ENCODE measurements at places on chromosomes 3 and 15.

- DNase-seq, result no peak
Measured at GRCh38 chr3:143484846-143485512, 363.3 kb downstream of the SLC9A9 start.

GRCh38 chr15:70319466-70319865 is 221.7 kb upstream of the TLE3 start:
- no peak for DNase-seq

- DNase-seq, result no peak
Measured at GRCh38 chr3:170256597-170256996, 34.4 kb downstream of the PRKCI start.

DNA sequence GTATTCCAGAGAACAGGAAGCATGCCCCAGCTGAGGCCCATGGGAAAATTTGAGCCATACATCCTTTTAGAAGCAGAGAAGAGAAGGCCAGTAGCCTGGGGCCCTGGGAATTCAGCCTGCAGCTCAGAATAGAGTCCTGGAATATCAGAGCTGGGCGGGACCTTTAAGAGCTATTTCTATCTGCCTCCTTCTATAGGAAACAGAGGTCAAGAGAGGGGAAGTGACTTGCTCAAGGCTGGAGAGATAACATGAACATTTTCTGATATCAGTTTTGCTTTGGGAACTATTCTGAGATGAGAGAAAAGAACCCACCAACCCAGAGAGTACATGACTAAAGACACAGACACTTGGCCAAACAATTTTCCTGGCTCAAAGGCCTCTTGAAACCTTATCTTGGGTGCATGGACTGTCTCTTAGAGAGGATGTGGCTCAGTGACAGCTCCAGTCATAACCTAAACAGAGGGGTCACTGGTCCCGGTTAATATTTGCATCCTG is 26.0 kb downstream of the MASP1 start:
- no peak for DNase-seq

DNA sequence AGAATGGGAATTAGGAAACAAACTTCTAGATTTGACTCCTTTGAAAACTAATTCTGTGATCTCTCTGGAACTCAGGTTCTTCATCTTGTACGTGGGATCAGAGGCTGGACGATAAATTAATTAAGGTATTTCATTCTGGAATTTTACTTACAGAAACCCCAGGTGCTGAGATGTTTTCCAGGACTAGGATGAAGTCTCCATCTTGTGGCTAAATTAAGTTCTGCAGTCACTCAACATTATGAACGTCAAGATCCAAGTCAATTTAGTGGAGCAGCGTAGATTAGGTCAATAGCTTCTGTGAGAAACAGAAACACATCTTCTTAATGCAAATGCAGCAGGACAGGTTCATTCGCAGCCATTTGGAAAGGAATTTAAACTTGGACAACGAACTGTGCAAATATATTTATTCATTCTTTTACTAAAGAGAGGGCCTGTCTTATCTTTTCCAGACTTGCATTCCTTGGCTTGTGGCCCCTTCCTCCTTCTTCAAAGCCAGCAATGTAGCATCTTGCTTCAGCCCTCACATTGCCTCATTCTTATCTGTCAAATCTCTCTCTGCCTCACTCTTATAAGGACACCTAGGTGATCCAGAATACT is 26.7 kb upstream of the TMC3 start:
- peak; percentile 27 for DNase-seq

GRCh38 chr15:64917211-64917610 is 5.5 kb downstream of the ANKDD1A start:
- DNase-seq, result no peak

DNA sequence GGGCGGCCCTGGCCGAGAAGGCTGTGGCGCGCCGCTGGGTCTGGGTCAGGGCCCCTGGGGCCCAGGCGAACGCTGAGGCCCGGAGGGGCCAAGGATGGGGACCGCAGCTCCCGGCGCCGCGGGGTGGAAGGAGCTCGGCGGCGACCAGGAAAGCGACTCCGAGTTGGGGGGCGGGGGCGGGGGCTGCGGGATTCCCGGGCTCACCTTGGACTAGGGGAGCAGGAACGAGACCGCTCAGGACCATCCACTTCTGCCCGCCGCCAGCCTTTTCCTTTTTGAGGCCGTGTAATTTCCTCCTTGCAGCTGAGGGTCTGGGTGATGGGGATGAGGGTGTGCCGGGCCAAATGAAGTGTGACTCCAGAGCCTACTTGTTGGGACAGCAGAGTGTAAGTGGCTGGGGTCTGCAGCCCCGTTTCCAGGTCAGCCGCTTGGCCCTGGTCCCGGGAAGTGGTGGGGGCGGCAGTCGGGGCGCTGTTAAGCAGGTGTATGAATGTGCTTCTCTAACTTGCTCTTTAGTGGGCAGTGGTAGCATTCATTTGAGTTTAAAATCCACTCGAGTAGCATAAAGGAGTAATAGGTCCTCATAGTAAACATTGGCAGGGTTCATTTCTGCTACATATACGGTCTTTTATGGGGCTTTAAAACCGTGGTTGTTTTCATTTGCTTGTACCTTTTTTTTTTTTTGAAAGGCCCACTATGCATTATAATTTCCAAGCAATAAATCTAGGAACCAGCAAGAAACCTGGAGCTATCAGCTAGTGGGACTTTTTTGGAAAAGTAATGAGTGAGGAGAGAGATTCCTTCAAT is 717 bp downstream of the PXK start:
- peak; percentile 2 for DNase-seq

DNA sequence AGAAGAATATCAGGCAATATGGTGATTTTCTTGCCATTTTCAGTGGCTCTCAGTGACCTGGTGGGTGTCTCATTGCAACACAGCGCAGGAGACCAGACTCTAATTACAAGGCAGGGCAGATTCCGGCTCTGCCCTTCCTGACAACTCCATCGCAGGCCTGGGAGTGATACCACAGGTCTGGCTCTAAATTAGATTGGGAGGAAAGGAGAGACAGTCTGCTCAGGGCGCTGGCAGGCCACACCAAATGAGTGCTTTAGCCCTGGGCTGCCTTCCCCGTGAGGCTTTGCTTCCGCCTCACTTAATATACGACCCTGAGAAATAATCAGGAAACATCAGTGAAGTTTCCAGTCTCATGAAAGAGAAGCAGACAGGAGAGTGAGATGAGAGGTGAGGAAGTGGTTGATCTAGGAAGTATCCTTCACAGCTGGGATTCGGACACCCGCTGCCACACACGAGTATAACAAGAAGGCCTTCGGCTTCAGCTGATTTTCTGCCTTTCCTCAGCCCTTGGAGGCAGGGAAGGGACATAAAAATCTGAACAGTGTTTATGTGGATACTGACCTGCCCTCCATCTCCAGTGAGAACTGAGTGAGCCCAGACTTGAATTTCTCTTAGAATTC is 73.7 kb upstream of the PROK2 start:
- DNase-seq, result no peak

DNA sequence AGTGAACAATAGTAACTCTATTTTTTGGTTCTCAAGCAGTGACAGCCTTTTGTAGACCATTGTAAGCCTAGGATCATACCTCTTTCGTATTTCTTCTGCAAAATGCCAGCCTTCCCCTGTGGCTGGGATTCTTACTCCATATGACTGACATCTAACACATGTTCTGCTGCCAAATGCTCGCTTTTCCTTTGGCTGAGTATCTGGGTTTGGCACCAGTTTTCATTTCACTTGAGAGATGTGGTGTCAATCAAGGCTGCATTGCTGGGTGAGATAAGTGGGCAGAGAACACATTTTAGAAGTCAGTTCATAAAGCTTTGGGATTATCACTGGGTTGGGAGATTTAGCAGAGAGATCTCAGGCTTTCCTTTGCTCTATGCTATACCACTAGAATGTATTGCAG is 514.7 kb upstream of the SGO1 start:
- no peak for DNase-seq

DNA sequence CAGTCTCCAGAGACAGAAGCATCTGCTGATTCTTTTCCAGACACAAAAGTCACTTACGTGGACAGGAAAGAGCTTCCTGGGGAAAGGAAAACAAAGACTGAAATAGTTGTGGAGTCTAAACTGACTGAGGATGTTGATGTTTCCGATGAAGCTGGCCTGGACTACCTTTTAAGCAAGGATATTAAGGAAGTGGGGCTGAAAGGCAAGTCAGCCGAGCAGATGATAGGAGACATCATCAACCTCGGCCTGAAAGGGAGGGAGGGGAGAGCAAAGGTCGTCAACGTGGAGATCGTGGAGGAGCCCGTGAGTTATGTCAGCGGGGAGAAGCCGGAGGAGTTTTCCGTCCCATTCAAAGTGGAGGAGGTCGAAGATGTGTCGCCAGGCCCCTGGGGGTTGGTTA is 25.4 kb downstream of the SYNM start:
- DNase-seq, result no peak

DNA sequence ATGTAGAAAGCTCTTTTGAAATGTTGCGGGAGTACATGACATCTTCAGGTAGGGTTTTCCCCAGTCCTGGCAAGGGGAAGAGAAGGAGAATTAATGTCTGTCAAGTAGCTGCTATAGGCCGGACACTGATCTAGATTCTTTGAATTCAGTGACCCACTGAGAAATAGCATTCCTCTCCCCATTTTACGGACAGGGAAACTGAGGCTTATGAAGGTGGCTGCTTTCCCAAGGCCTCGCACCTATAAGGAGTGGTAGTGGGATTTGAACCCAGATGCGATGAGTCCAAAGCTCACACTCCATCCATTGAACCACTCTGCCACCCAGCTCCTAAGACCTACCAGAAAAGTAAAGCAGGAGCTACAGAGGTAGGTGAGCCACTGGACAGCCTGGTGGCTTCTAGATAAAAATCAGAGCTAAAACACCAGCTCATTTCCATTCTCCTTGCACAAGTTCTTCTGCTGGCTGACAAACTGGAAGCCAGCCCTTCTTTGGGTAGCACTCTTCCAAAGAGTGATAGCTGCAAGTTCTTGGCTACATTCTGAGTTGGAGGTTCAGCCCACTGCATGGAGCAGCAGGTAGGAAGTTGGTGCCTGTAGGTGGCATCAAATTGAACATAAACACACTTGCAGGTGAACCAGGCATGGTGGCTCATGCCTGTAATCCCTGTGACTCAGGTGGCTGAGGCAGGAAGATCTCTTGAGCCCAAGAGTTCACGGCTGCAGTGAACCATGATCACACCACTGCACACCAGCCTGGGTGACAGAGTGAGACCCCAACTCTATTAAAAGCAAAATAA is 22.0 kb downstream of the ZNF710 start:
- no peak for DNase-seq

DNA sequence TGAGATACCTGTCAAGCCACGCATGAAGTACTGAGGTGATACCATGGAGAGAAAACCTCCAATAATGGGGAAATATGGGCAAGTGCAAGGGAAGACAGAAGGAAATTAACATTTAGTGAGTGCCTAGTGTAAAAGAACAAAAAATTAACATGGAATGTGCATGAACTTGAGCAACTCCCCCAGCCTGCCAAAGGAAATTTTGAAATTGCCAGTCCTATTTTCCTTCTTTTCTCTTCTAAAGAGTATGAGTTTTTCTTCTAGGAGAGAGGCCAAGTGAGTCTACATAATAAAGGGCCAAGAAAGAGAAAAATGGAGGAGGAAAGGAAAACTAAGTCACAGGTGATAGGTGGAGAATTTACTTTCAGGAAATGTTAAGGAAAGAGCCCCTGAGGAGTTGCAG is 602.4 kb upstream of the MDFIC2 start:
- no peak for DNase-seq
